ENCODE measurements at places on chromosomes 7 and 10.
A peak's percentile ranks its signal among the peaks of the same experiment; 100 is the strongest.

GRCh38 chr7:20241911-20242261, 24.7 kb upstream of the MACC1 start:
- DNase-seq, result no peak

DNA sequence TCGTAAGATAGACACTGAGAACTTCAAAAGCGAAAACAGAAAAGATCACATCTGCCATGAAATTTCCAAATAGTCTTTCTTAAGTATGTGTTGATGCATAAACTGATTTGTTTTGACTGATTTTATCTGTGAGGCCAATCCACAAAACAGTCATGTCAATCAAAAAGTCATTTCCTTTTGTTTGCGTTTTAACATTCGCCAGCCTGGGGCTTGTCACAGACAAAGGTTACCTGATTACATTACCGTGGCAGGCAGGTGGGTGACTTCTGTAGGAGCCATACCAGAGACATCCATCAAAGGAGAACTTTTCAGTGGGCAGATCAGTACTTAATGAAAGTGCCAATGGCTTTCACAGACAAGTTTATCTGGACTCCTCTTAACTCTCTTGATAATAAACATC, 45.5 kb upstream of the BET1 start:
- no peak for DNase-seq

- DNase-seq, result no peak
Observed at GRCh38 chr7:88269586-88269985, 37.1 kb downstream of the STEAP4 start.

GRCh38 chr7:2198206-2198605, 34.5 kb downstream of the MAD1L1 start:
- DNase-seq, result no peak

GRCh38 chr10:83954193-83954799, 185.0 kb upstream of the GHITM start:
- DNase-seq, result no peak

DNA sequence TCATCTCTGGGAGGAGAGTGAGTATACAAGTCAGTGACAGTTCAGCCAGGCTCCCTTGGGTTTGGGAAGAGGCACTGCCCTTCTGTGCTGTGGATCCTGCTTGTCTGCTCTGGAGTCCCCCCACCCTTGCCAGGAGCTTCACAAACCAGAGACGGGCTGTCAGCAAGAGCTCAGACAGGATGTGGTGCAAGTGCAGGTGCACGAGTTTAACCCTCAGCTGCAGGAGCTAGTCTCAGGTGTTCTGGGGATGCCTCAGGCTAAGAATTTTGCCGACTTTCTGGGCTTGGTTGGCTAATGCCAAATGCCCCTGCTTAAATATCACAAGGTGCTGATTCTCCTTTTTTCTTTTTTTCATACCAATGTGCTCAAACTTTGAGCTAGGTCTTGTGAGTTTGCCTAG, 22.3 kb downstream of the ZNF783 start:
- no peak for DNase-seq

- DNase-seq, result no peak
Observed at GRCh38 chr7:7673240-7673550, 32.6 kb downstream of the UMAD1 start.

- no peak for DNase-seq
Observed at GRCh38 chr7:3272691-3273141, 28.3 kb upstream of the SDK1 start.

GRCh38 chr7:7799138-7799537, 80.7 kb upstream of the RPA3 start:
- DNase-seq, result no peak

DNA sequence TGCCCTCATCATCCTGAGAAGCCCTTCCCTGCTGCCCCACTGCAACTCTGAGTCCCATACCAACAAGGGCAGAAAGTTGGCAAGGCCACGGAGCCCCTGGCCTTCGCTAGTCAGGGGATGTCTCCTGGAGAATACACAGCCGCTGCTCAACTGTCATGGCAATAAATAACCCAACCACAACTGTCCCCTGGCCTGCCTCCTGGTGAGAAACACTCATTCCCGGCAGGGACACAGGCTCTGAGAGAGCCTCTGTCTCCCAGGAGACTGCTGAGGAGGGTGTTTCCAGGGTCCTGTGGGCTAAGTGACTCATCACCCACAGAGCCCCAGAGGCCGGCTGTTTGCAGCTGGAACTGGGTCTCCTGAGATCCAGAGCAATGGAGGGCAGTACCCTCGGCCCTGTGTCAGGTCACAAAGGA, 354.1 kb downstream of the TNS3 start:
- DNase-seq, result no peak

- no peak for DNase-seq
Observed at GRCh38 chr10:89302625-89303024, 779 bp downstream of the IFIT2 start.

- DNase-seq, result no peak
Observed at GRCh38 chr10:101686133-101686925, 8.6 kb downstream of the FBXW4 start.

DNA sequence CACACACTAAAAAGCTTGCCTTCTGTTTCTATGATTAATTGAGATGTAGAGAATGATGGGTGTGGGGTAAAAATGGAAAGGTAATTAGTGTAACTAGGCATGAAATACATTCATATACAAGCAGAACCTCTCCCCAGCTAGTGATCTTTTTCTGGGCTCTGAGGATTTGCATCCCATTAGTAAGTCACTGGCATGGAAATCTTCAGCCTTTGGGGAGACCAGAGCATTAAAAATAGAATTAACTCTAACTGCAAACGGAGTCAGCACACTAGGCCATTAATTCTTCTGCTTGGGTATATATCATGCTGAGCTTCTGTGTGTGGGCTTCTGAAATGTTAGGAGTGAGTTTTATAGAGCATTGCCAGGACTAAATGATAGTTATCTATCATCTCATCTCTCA, 128.9 kb downstream of the HDAC9 start:
- no peak for DNase-seq

DNA sequence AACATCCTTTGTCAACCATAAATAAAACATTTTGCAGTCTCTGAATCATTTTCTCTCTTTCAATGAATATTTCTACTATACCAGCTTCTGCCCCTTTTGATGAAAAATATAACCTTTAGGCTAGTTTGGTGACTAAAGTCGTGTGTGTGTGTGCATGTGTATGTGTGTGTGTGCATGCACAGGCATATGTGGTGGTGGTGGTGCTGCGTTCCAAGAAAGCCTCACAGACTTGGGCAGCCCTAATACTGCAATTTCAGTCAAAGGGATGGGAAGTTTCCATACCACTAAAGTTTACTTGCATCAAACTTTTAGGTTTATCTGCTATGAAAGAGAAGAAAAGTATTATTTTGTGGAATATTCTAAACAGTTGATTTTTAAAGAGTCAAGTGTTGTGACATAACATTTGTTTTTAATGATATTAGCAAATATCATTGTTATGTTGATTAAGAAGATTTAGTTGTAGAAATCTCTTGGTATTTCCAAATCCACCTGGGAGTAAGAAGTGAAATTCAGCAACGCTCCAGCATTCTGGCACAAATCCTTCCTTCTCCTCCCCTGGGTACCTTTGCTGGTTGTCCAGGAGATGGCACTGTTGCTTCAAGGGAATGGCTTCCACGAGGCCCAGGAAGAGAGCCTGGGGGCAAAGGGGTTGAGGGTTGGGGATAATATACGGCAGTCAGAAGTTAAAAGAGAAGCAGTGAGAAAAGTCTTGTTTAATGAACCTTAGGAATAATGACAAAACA, 41.5 kb downstream of the ASB4 start:
- DNase-seq, result no peak

DNA sequence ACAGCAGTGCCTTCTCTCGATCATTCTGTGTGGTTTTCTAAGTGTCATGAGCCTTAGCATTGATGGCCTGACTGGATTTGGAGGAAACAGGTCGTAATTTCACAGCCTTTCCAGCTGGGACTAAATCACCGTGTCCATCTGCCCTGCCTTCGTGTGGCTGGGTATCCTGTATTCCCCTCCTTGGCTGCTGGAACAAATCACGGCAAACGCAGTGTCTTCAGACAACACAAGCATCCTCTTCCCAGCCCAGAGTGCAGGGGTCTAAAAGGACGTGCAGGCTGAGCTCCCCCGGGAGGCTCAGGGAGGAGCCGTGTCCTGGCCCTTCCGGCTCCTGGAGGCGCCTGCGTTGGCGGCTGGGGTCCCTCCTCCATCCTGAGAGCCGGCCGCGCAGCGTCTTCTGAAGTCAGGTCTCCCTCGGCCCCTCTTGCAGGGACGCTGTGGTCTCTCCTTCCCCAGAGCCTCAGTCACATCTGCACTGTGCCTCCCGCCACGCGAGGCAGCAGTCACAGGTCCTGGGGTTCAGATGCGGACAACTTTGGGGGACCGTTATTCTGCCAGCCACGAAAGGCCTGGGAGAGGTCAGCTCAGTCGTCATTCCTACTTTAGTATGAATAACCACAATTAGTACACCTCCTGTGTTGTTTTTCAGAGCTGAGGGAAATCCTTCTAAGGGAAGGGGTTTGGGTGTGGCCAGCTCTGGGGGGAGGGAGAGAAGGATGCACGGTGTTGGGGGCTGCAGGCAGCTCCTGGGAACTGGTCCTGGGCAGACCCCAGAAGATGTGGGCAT, 41.1 kb downstream of the FAM20C start:
- peak; percentile 61 for DNase-seq

GRCh38 chr7:114086537-114086913, 167.7 kb upstream of the PPP1R3A start:
- peak; percentile 53 for DNase-seq

GRCh38 chr7:91847876-91848588, 32.5 kb downstream of the MTERF1 start:
- DNase-seq, result no peak

- DNase-seq, result no peak
Observed at GRCh38 chr10:65708057-65708456, 1217.8 kb upstream of the LRRTM3 start.

GRCh38 chr7:106329971-106330733, 45.4 kb upstream of the NAMPT start:
- DNase-seq, result no peak
